ENCODE measurements at places on chromosomes 4 and X.

DNA sequence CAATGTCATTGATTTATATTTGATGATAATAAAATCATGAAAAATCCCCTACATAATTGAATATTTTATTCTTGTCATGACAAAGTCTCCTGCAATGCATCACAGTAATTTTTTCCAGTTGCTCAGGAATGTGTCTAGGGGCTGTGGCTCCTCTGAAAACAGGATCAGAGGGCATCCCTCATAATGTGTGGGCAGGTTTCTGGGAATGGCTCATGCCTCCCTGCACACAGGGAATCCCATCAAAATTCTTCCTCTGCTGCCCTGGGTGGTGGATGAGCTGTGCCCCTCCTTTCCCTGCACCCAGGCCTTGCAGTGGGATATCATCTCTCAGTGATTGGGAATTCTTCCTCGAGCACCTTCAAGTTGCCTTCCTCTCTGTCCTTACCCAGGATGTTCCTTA is 20.4 kb upstream of the PUDP start:
- no peaks in the 10 kb centered on the region for H3K27me3 ChIP-seq
- no peaks in the 10 kb centered on the region for H3K36me3 ChIP-seq
- no peak overlapping the region for H3K27ac ChIP-seq
- no peak overlapping the region for H3K4me3 ChIP-seq
- H3K4me1 ChIP-seq: no peaks in the 10 kb centered on the region
- DNase-seq: no peak

- H3K4me1 ChIP-seq: peaks cover 20% of the 10 kb centered on the region
- no peak for DNase-seq
- H3K36me3 ChIP-seq: no peaks in the 10 kb centered on the region
These were observed 2.6 kb upstream of the DTHD1 start for GRCh38 chr4:36278789-36279188.

- H3K36me3 ChIP-seq: no peaks in the 10 kb centered on the region
- no peaks in the 10 kb centered on the region for H3K4me1 ChIP-seq
- H3K27ac ChIP-seq: no peak overlapping the region
- no peak overlapping the region for H3K4me3 ChIP-seq
- no peaks in the 10 kb centered on the region for H3K27me3 ChIP-seq
- no peak for DNase-seq
These were observed 400.6 kb downstream of the IL15 start for GRCh38 chr4:142036795-142037583.

DNA sequence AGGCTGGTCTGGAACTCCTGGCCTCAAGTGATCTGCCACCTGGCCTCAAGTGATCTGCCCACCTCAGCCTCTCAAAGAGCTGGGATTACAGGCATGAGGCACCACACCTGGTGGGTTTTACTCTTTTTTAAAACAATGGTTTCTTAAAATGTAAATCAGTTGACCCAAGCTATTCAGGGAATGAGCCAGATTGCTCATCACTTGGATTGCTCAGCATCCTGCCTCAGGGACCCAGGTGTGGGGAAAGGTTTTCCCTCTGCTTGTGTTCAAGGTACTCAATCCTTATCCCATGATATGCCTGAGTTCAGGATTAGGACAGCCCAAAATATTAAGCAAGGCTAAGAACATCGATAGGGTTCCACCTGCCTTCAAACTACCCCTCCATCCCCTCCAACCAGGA is 67.4 kb downstream of the CHRNA9 start:
- H3K4me3 ChIP-seq: no peak overlapping the region
- no peaks in the 10 kb centered on the region for H3K36me3 ChIP-seq
- no peak for DNase-seq
- no peak overlapping the region for H3K27ac ChIP-seq
- H3K27me3 ChIP-seq: no peaks in the 10 kb centered on the region
- H3K4me1 ChIP-seq: no peaks in the 10 kb centered on the region

DNA sequence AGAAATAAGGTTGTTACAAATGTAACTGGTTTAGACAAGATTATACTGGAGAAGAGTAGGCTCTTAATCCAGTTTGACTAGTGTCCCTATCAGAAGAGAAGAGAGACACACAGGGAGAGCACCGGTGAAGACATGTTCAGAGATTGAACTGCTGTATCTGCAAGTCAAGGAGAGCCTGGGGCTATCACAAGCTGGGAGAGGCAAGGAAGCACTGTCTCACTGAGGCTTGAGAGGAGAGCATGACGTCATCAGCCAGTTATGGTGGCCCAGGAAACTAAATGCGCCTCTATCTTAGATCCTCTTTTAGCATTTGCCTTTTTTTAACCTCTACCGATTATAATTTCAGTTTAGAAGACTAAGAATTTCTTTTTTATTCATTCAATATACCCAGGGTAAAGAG is 583.4 kb downstream of the TRAM1L1 start:
- H3K27me3 ChIP-seq: no peaks in the 10 kb centered on the region
- no peak overlapping the region for H3K27ac ChIP-seq
- DNase-seq: no peak
- no peak overlapping the region for H3K4me3 ChIP-seq

- H3K27ac ChIP-seq: no peak overlapping the region
- no peak overlapping the region for H3K4me3 ChIP-seq
- no peak for DNase-seq
- no peaks in the 10 kb centered on the region for H3K27me3 ChIP-seq
These were observed 440.0 kb upstream of the PCDH10 start for GRCh38 chr4:132709056-132709455.

DNA sequence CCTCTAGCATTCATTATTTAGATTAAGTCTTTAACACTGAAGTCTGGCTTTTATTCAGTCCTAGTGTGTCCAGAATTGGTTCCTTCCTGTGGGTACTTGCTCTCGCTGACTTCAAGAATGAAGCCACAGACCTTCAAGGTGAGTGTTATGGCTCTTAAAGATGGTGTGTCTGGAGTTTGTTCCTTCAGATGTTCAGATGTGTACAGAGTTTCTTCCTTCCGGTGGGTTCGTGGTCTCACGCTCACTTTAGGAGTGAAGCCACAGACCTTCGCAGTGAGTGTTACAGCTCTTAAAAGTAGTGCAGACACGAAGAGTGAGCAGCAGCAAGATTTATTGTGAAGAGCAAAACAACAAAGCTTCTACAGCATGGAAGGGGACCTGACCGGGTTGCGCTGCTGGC is 860.6 kb downstream of the STIM2 start:
- no peak for DNase-seq
- H3K36me3 ChIP-seq: no peaks in the 10 kb centered on the region
- H3K4me1 ChIP-seq: no peaks in the 10 kb centered on the region
- H3K27ac ChIP-seq: no peak overlapping the region
- no peaks in the 10 kb centered on the region for H3K27me3 ChIP-seq
- no peak overlapping the region for H3K4me3 ChIP-seq

DNA sequence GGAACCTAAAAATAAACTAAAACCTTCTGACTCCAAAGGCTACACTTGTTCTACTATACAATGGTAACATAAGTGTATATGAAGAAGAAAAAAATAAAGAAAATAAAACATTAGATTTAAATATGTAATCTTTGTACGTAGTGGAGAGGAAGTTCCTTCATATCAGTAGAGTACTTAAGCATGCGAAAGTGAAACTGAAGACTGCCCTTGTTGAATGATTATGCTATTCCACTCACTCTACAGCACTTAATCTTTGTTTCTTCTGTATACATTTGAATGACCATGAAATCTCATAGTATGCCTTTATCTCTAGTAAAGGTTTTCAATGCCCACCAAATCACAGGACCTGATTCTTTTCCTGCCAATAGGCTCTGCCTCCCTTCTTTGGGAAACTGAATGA is 78.9 kb downstream of the NDST3 start:
- no peak for DNase-seq
- no peaks in the 10 kb centered on the region for H3K27me3 ChIP-seq

- no peaks in the 10 kb centered on the region for H3K36me3 ChIP-seq
- no peaks in the 10 kb centered on the region for H3K4me1 ChIP-seq
- no peak for DNase-seq
- no peak overlapping the region for H3K27ac ChIP-seq
- no peak overlapping the region for H3K4me3 ChIP-seq
- no peaks in the 10 kb centered on the region for H3K27me3 ChIP-seq
These were observed 105.4 kb downstream of the SYNPO2 start for GRCh38 chr4:118994030-118994429.

- H3K27ac ChIP-seq: no peak overlapping the region
- H3K27me3 ChIP-seq: no peaks in the 10 kb centered on the region
- no peaks in the 10 kb centered on the region for H3K36me3 ChIP-seq
These were observed 9.6 kb downstream of the KDM6A start for GRCh38 chrX:44882635-44883034.

DNA sequence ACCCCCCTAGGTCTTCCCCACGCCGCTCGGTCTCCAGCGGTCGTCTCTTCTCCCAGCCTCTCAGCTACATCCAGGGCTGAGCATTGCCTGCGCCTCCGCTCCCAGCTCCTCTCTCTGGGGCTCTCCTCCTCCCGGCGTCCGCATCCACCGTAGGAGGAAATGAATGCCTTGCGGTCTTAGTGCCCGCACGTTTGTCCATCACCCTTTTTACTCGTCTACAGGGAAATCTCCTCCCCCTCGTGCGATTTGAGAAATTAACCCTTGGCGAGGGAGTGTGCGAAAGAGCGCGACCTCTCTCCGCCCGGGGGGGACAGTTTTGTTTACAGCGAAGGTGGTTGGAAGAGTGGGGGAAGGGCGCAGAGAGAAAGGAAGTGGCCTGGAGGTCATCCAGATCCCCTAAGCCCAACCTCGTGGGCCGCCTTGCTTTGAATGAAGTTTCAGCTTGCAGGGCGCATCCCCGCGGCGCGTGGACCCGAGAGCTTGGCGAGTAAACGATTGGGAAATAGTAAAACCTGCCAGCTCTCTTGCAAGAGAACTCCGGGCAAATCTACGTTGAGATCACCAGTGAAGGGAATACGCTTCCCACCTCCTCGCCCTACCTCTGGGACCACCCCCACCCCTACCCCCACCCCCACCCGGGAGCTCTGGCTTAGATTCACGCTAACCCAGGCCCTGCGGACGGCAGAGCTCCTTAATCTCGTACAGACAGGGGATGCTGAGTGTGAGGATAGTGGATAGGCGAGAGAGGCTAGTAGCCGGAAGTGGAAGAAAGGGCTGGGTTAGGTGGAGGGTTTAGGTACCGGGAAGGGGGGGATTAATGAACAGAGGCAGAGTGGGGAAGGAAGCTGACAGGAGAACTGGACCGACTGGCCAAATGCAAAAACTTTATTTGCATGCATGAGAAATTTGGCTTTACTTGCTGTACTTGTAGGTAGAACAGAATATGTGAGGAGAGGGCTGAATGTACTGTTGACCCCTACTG is at the start of gene ELOVL6:
Gene ELOVL6, minus strand, starts transcription at position 181 of the 982 bp plus-strand sequence. CDS start 280 bp downstream, outside the sequence.
- H3K36me3 ChIP-seq: no peaks in the 10 kb centered on the region
- peak; percentile 8 for DNase-seq

GRCh38 chrX:107678957-107679740 is 50.8 kb downstream of the PRPS1 start:
- no peaks in the 10 kb centered on the region for H3K36me3 ChIP-seq
- peak; percentile 75 for DNase-seq
- H3K27ac ChIP-seq: no peak overlapping the region
- no peaks in the 10 kb centered on the region for H3K27me3 ChIP-seq

DNA sequence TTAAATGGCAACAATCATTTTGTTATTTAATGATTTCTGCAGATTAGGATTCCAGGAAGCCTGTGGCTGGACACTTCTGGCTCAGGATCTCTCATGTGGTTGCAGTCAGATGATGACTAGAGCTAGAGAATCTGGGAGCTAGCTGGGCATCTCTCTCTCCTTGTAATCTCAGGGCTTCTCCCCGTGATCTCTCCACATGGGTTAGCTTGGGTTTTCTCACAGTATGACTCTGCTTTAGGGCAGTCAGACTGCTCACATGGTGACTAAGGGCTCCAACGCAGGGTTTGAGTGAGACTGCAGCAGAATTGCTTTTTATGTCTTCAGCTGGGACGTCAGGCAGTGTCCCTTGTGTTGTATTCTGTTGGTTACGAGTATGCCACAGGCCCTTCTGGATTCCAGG is 361.4 kb downstream of the CBLL2 start:
- H3K27ac ChIP-seq: no peak overlapping the region
- no peak overlapping the region for H3K4me3 ChIP-seq
- H3K36me3 ChIP-seq: no peaks in the 10 kb centered on the region
- no peaks in the 10 kb centered on the region for H3K27me3 ChIP-seq

DNA sequence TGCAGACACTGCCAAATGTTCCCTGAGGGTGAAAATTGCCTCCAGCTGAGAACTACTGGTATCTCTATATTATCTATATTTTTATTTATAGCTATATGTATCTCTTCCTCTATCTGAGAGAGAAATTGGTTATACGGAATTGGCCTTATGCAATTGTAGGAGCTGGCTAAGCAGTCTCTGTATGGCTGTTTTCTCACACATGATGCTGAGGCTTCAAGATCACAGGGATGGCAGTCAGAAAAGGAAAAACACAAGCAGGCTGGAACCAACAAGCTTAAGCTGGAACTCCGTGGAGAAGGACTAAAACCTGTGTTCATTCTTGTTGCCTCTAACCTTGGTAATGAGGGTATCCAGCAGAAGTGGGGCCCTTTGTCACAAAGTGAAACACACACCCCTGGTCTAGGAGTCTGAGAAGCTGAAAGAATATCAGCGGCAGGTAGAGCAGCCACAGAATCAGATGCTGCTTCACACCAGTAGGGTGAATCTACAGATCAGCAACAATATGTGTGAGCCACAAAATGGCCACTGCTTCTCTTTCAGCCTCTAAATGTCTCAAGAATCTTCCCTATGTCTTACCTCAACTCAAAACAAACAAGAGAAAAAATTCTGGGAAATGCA is 166.5 kb upstream of the PPP1R2C start:
- no peaks in the 10 kb centered on the region for H3K36me3 ChIP-seq
- H3K27me3 ChIP-seq: no peaks in the 10 kb centered on the region
- peak; percentile 33 for DNase-seq
- peaks cover 93% of the 10 kb centered on the region for H3K4me1 ChIP-seq
- peak overlapping the region; percentile 33 for H3K27ac ChIP-seq

- H3K4me3 ChIP-seq: no peak overlapping the region
- no peaks in the 10 kb centered on the region for H3K27me3 ChIP-seq
- no peaks in the 10 kb centered on the region for H3K36me3 ChIP-seq
These were observed 83.0 kb upstream of the CBR4 start for GRCh38 chr4:169092889-169093522.

GRCh38 chr4:71520850-71521249 is 182.0 kb downstream of the SLC4A4 start:
- H3K4me3 ChIP-seq: no peak overlapping the region
- no peak overlapping the region for H3K27ac ChIP-seq
- H3K36me3 ChIP-seq: no peaks in the 10 kb centered on the region
- DNase-seq: no peak

DNA sequence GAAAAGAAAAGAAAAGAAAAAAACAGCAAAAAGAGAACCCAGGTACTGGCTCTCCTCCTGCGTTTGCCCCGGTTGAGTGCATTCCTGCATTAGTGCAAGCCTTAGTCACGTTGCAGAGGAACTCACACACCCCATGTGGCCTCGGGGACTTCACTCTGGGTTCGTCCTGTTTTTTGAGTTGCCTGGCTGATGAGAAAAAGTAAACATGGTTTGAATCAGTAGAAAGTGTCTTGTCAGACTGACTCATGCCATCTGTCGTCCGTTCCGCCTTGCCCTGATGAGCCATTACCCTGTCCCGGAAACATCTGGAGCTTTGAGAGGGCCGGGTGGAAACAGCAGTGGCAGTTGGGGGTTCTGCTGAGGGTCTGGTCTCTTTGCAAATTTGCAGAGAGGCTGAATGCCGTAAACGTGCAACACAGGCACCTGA is 16.3 kb downstream of the CD99 start:
- no peaks in the 10 kb centered on the region for H3K36me3 ChIP-seq
- no peak overlapping the region for H3K27ac ChIP-seq
- no peak overlapping the region for H3K4me3 ChIP-seq
- H3K27me3 ChIP-seq: no peaks in the 10 kb centered on the region
- peak; percentile 17 for DNase-seq

GRCh38 chrX:136477026-136477425 is 10.7 kb upstream of the BRS3 start:
- H3K27me3 ChIP-seq: no peaks in the 10 kb centered on the region
- H3K36me3 ChIP-seq: no peaks in the 10 kb centered on the region
- DNase-seq: no peak
- no peak overlapping the region for H3K27ac ChIP-seq
- no peak overlapping the region for H3K4me3 ChIP-seq
- no peaks in the 10 kb centered on the region for H3K4me1 ChIP-seq

All from CD8-positive, alpha-beta memory T cell (primary cell).